ENCODE measurements at places on chromosomes 2 and 18.

DNA sequence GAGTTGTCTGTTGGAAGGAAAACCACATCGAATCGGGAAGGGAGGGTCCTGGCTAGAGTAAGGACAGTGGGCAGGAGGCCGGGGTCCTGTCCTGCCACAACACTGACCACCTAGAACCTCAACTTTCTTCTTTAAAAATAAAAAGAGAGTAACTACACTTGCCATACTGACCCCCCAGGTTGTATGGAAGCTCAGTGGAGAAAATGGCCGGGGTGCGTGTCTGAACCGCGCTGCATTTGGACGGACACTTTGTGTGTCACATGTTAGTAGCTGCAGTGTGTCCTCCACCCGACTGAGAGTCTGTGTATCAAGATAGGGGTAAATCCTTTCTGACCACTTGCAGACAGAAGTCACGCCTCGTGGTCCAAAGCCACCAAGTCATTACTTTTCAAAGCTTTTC is 87.0 kb downstream of the GBX2 start:
- no peak for DNase-seq

GRCh38 chr18:49591271-49591670 is 29.4 kb downstream of the LIPG start:
- no peak for DNase-seq

DNA sequence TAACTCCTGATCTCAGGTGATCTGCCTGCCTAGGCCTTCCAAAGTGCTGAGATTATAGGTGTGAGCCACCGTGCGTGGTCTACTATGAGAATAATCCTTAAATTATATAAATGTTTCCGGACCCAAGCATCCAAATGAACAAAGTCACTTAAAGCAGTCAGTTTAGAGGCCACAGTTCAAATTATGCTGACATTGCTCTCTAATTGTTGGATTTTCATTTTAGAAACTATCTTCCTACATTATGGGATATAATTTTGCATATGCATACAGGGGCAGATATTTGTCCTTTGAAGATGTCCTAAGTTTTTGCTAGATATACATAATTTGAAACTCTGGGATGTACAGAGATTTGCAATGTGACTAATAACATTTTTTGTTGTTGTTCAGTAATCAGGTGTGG is 390.1 kb downstream of the RND3 start:
- DNase-seq: no peak

DNA sequence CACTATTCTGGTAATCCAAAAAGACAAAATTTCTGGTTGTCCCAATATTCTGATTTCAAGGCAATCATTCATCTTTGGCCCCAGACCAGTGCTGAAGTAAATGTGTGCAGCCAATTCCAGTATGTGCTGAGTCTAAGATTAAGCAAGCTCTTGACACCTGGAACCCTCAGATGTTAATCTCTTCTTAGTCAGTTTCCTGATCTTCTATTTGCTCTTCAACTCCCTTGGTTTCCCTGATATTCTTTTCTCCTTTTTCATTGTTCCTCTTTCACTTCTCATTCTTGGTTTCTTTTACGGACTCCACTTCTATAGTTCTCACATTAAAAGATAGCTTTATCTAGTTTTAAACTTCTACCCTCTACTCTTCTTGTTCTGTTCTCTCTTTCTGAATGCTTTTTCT is 445.7 kb upstream of the FANCL start:
- DNase-seq: no peak

DNA sequence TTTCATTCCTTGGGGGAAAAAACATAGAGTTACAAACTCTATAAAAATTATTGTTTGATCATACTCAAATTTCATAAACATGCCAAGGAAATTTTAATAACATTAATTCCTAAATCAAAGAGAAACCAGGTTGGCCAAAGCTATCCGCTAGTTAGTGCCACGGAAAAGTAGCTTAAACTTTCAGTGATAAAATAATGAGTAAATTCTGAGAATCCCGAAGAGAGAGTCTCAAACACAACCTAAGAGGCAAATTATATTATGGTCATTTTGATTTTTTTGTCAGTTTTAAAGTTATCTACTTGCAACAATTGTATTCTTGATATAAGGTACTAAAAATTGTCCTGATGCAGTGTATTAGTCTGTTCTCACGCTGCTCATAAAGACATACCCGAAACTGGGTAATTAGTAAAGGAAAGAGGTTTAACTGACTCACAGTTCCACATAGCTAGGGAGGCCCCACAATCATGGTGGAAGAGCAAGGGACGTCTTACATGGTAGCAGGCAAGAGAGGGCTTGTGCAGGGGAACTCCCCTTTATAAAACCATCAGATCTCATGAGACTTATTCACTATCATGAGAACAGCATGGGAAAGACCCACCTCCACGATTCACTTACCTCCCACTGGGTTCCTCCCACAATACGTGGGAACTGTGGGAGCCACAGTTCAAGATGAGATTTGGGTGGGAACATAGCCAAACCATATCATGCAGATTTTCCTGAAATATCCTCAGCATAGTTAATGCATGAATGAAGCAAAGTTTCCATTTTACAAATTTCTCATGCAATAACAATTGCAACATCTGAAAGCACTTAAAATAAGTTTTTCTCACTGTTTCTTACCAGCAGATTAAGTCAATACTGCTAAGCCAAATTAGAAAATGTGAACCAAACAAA is 205.9 kb upstream of the STK17B start:
- no peak for DNase-seq

DNA sequence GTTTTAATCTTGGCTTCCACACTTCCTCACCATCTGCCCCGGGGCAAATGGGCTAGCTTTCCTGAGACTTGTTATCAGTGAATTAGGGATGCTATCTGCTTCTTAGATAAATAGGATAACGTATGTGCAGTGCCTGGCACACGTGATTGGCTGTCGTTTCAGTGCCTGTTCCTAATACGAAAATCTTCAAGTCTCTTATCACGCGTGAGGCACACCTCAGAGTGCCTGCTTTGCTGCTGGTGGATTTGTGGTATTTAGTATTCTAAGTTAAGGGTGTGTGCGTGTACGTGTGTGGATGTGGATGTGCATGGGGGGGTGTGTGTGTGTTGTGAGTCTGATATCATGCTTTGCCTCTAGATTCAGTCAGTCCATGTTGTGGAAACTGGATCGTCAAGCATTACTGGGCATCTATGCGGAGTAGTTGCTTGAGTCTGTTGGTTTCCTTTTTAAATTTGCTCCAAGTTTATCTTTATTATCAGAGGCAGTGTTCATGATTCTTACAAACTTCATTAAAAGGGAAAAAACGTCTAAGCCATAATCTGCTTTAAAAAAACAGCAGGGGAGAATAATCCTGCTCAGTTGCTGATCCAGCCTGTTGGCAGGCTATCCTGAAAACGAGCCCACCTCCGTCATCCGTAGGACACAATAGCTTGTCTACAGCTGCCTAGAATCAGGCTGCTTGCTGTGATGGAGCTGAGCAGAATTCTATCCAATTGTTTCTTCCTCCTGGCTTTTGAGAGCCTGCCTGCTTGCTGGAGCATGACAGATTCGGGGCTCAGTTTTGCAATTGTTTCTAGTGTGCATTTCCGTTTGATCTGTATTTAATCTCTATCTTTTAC is 6.6 kb downstream of the SH3RF3 start:
- DNase-seq: no peak

GRCh38 chr2:137369106-137369505 is 595.2 kb upstream of the HNMT start:
- no peak for DNase-seq

DNA sequence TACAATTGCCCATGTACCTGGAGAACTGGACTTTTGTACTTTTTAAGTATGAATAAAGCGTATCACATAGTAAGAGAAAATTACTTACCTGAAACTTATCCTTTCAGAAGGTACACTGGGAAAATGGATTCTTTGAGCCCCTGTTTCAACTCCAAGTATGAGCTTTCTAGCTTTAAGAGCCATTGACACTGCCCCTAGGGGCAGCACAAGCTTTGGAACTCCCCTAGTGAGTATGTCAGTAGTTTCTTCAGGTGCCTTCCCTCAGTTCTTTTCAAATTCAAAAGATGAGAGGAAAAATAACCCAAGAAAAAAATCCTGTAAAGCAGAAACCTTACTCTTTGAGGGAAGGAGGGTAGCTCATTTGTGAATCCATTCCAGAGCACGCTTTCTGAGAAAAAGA is 124.1 kb downstream of the MEMO1 start:
- DNase-seq: no peak

DNA sequence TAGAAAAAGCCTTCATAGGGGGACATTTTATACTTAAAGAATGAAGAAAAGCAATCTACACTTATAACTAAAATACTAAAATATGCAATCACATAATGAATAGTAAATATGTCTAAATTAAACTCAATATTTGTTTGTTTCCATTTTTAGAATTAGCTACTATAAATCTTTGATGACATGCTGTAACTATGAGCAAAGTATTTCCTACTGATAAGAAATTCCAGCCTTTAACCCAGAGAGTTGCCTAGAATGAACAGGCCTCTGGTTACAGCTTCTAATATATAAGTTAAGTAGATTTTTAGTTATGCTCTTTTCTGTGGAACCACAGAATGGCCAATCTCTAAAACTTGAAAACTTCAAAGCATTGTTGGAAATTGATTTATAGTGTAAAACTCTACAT is 1465.6 kb upstream of the ZEB2 start:
- no peak for DNase-seq

DNA sequence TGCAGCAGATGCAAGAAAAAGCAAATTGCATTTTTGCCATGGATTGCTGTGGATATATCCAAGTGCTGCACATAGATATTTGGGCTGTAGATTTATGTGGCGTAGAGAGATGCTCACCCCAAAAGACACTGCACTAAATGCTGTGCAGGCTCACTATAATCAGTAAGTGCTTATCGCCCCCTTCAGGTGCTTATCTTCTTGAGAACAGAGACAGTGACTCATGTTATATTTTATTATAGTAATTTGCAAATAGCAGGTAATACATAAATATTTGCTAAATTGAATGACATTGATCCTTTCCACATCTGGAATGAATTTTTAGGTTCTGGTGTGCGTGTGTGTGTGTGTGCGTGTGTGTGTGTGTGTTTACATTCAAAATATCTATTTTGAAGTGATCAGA is 36.8 kb upstream of the PLEKHM3 start:
- no peak for DNase-seq

DNA sequence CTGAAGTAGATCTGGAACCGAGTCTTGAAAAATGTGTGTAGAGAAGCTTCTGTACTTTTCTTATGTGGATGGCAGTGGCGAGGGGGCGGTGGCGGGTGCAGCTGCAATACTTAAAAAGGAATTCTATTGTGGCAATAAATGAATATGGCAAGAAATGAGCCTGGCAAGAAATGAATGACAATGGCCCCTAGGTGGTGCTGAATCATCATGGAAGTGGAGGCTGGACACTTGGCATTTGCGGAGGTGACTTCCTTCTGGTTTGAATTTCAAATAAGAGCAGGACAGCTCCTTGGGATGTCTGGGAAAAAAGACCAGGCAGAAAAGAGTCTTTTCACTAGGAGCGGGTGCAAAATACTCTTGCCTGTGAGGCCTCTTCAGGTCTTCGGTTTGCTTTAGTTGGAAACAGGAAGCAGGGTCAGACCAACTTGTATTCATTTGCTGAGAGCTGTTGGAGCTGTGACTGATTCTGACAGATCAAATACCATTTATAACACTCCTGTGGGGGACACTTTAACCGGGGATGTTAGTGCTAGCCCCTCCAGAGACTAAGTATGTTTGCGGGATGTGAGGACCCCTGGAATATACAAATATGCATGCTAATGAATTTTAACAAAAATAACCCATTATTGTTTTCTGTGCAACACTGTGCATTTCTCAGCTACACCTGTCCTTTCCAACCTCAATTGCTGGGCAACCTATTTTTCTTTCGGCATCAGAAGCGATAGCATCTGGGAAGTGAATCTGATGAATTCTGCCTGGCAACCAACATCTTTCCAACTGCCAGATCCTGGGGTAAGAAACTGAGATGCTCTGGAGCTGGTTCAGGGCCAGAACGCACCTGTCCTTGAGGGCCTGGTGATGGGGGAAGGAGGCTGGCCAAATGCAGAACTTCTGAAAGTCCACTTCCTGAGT is 35.4 kb downstream of the FASTKD2 start:
- DNase-seq: peak; percentile 37

DNA sequence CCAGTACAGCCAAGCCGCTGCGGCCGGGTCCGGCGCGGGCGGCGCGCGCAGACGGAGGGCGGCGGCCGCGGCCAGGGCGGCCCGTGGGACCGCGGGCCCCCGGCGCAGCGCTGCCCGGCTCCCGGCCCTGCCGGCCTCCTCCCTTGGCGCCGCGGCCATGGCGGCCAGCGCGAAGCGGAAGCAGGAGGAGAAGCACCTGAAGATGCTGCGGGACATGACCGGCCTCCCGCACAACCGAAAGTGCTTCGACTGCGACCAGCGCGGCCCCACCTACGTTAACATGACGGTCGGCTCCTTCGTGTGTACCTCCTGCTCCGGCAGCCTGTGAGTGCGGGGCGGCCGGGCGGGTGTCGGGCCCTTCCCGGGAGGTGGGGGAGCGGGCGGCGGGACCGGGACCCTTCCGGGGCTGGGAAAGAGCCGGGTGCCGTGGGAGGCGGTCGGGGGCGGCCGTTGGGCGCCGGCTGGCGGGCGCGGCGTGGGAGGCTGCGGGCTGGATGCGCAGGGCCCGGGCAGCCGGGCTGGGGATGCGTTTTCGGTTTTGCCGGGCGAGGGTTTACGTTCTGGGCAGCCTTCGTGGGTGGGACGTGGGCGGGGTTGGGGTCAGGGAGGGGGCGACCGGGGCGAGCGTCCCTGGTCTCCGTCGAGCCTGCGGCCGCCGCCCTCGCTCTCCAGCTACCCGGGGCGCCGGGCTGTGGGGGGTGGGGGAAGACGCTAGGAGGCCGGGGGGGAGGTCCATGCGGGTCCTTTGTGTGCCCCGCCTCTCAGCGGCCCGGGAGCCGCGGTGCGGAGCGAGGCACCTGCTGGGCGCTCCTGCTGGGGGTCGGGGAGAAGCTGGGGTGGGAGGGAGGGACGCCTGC is 537 bp downstream of the AGFG1 start:
- peak; percentile 64 for DNase-seq

- DNase-seq: no peak
Observed at GRCh38 chr18:44723411-44723810, 42.7 kb downstream of the SETBP1 start.

DNA sequence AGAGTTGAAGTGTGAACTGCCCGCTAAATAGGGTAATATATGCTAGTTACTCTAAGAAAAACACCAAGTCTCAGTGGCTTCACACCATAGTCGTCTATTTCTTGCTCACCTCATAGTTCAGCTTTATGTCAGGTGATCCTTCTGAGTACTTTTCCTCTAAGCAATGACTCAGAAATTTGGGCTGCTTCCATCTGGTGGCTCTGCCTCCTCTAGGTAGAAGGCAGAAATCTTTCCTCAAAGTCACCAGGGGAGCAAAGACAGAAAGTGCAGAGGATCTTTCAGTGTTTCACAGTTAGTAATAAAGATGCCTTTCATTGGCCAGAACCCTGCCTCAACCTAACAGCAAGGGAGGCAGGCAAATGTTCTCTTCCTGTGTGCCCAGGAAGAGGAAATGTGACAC is 17.3 kb downstream of the CDH20 start:
- DNase-seq: no peak

DNA sequence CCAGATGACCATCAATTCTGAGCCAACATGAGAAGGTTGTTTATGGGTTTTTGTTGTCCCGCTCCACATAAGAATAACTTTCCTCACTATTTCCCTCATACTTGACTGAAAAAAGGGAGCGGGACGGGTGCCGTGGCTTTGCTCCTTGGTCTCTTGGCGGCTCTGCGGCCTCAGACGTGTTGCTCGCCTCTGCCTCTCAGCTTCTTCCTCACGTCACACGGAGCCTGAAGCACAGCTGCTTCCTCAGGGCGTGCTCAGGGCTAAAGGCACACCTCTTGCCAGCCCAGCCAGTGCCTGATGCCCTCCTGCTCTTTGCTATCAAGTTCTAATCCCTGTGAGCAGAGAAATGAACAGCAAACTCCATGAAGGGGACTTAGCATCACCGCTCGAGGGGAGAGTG is 17.9 kb upstream of the ID2 start:
- DNase-seq: no peak

- no peak for DNase-seq
Observed at GRCh38 chr2:172437419-172438341, 10.3 kb downstream of the ITGA6 start.

Data from hepatic stellate cell (primary cell).